ENCODE measurements at places on chromosomes 5 and 9.
A peak's percentile ranks its signal among the peaks of the same experiment; 100 is the strongest.

DNA sequence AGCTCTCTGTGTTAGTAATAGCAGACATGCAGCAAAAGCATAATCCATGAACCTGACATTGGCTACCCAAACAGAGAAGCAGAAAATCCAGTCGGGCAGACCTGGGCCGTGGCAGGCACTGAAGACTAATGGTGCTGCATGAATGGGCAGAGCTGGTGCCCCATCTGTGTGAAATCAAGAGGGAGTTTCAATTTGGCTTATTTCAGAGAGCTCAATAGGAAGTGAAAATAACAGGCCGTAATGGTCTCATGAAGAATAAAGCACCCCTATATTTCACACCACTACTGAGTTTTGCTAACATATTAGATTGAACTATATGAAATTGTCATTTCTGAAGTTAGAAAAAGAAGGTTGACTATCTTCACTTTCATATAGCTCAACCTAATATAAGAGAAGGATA lies 149.7 kb downstream of the ENC1 start:
- no peak for DNase-seq

DNA sequence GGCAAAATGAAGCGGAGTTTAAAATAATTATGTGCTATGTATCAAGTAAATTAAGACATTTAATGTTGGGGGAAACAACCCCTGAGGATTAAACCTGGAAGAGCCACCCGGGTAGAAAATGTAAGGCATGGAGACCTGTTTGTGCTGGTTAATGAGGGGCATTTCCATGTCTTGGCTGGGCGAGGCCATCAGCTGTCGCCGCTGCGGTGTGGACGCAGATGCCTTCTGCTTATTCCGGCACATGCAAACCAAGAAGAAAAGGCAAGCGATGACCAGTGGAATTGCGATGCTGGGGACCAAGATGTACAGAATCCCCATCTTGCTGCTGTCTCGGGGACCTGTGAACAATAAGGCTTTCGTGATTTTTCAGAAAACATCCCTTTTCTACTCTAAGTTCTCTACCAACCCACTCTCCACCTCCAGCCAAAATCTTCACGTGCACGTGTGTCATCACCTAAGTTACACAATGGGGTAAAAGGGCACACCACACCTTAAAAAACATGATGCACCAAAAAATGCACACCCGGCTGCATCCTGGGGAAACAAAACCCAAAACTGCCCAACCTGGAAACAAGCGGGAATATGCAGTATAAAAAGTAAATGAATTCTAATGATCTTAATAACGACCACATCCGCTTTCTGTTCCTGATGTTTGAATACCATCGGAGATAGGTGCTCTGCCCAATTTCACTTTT lies 223.5 kb downstream of the ROR2 start:
- DNase-seq: no peak

GRCh38 chr5:68846828-68847227 lies 247.0 kb upstream of the SLC30A5 start:
- DNase-seq: no peak

GRCh38 chr5:14359069-14360043 lies 216.2 kb downstream of the TRIO start:
- no peak for DNase-seq

GRCh38 chr9:100472268-100472667 lies 681 bp upstream of the TMEFF1 start:
- DNase-seq: peak; percentile 63

DNA sequence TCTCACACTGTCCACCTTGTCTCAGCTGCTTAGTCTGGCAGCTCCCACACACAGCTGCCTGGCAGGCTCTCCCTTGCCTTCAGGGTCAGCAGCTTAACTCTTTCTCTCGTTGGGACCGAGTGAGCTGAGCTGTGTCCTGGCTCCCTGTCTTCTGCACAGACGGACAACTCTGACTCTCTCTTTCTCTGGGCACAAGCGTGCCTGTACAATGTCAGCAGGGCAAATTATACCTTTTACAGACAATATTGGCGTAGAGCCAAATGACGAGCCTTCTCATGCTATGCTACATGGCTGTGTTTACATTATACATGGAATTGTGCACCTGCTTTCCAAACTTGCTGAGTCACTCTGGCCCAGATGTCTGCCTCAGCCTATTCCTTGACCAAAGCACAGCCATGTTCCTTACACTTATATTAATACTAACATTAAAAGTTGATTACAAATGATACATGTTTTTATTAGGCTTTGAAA lies 188.6 kb downstream of the CYLC2 start:
- DNase-seq: no peak

DNA sequence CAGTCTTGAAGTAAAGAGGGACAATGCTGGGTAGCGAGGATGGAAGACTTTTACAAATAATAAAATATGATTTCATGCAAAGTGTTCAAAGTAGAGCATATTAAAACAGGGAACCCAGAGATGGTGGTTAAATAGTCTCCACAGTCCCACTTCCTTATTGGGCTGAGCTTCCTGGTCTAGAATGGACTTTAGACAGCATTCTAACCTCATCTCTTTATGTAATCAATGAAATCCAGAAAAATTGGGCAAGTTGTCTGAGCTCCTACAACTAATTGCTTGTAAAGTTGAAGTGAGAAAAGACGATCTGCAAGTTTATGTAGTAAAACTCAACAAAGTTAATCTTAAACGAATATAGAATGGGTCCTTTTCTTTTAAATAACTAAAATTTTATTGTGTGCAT lies 328.9 kb downstream of the PJA2 start:
- DNase-seq: no peak

- DNase-seq: no peak
Observed at GRCh38 chr9:14618836-14619420, 74.3 kb downstream of the ZDHHC21 start.
